Calu3 (cell line): ENCODE measurements at places on chromosomes 7 and 10. TPM values are rescaled to one million over a fixed set of nuclear protein-coding genes. Genes with fewer than 3 reads are reported as not detected.

THAP5 gene
- 15.8 and 18.3 TPM in 2 replicates for total RNA-seq

FGFR2 gene
- 53.6 and 57.9 TPM in 2 replicates for total RNA-seq

- H3K4me1 ChIP-seq: peaks cover 11% of the 10 kb centered on the region
- peaks cover 27% of the 10 kb centered on the region for H3K36me3 ChIP-seq
- peak overlapping the region; percentile 81 for H3K4me3 ChIP-seq
- no peak overlapping the region for H3K27ac ChIP-seq
Observed at GRCh38 chr10:62813981-62814380, 2.2 kb downstream of the EGR2 start.

DNA sequence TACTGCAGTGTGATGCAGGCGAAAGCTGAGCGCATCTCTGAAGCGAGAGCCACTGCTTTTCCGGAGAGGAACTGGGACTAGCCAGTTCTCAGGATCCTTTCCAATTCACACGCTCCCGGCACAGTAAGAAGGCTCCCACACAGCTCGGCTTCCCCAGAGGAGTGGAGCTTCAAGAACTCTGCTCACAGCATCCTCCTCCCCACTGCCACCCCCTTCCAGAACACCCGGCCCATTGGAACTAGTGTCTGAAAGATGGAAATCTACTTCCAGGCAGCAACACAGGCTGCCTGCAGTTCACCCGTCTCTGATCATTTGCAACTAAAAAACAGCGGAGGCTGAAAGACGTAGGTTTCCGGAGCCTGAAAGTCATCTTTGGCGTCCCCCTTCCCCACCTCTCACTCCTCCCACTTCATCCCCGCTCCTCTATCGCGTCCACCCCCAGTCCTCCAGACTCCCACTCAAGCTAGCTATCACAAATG is at the start of gene DGKB:
TSS of gene DGKB (minus strand) at position 163 of the 479 bp plus-strand sequence.
- no peak for DNase-seq
- H3K4me3 ChIP-seq: no peak within 1 kb of the TSS
- H3K27ac ChIP-seq: no peak within 1 kb of the TSS
- no peaks in the 10 kb centered on the region for H3K27me3 ChIP-seq
- no peaks in the 10 kb centered on the region for H3K4me1 ChIP-seq

DNA sequence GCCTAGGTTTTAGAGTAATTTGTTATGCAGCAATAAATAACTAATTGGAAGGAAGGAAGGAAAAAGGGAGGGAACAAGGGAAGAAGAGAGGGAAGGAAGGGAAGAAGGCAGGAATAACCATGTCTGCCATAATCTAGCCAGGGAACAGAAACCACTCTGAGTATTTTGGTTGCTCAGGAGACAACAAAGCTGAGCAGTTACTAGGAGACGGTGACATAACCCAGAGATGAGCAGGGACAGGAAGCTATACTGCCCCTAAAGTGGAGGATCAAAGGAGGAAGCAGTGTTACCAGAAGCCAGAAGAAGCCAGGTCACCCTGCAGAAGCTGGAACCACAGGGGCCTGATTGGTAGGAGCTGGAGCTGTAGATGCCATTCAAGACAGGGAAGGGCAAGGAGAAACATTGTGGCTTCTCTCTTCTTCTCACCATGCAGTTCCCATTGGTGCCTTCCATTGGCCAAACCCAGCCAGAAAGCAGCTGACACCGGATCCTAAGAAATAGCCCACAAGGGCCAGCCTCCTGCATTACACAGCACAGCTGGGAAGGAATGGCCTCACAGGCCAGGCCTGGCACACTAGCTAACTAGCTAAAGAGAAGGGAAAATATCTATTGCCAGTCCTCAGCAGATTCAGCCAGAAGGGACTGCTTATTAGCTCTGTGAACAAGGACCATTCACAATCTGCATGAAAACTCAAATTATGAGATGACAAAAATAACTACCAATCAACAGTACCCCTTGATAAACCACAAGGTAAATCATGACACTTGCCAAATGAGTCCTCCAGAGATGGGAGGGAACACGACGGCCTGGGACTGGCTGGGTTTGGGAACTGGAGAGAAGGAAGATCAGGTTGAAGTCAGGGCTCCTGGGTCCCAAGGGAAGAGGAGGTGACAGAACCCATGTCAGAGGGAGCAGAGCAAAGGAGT is 184.5 kb upstream of the NFE2L3 start:
- H3K4me3 ChIP-seq: no peak overlapping the region
- no peak overlapping the region for H3K27ac ChIP-seq
- DNase-seq: no peak
- H3K36me3 ChIP-seq: no peaks in the 10 kb centered on the region

GRCh38 chr10:2791774-2792443 is 275.4 kb upstream of the PFKP start:
- no peaks in the 10 kb centered on the region for H3K36me3 ChIP-seq
- no peak overlapping the region for H3K27ac ChIP-seq
- no peak overlapping the region for H3K4me3 ChIP-seq
- DNase-seq: no peak
- peaks cover 24% of the 10 kb centered on the region for H3K27me3 ChIP-seq
- no peaks in the 10 kb centered on the region for H3K4me1 ChIP-seq
